ENCODE measurements at places on chromosomes 4 and X.

DNA sequence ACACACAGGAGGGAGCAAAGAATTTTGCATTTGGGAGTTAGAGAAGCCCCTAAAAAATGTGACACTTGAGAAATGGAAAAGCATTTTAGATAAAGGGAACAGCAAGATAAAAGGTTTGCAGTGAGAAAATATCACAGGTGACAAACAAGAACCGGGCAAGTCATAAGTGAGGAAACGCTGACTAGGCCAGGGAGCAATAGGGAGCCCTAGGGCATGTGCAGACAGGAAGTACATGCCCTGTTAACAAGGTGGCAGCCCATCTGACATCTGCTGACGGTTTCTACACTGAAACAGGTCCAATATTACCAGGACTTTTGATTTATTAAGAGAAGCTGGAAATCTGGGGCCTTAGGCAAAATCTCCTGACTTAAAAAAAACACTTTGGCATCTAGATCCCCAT, 4.0 kb upstream of the IL13RA1 start:
- no peak for DNase-seq

- no peak for DNase-seq
Observed at GRCh38 chrX:137401092-137401491, 164.8 kb upstream of the ZIC3 start.

GRCh38 chrX:153639177-153640044, 7.6 kb upstream of the DUSP9 start:
- no peak for DNase-seq

DNA sequence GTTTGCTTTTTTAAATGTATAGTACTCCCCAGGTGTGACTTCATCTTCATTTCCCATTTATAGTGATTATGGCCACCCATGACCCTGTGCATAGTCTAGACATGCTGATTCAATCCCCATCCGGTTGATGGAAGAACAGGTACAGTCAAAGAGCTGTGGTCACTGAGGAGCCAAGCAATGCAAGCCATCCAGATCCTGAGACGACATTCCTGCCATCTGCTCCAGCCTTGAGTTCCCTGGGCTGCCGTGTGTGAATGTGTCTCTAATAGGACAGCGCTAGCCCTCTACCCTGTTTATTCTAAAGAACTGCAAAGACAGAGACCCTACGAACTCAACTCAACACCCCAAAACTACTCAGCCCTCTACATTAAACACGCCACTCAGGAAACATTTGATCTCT, 1.7 kb downstream of the KCNIP4 start:
- no peak for DNase-seq

GRCh38 chrX:121103381-121103780, 56.0 kb downstream of the GLUD2 start:
- no peak for DNase-seq

GRCh38 chrX:52424656-52425055, 55.8 kb downstream of the XAGE2 start:
- peak; percentile 70 for DNase-seq

- no peak for DNase-seq
Observed at GRCh38 chr4:70754990-70755688, 33.4 kb downstream of the RUFY3 start.

- DNase-seq: no peak
Observed at GRCh38 chr4:119581190-119581873, 47.3 kb downstream of the PDE5A start.

GRCh38 chrX:79094075-79094832, 50.2 kb upstream of the GPR174 start:
- no peak for DNase-seq

GRCh38 chrX:132444936-132445335, 43.9 kb downstream of the MBNL3 start:
- DNase-seq: no peak

- DNase-seq: peak; percentile 14
Observed at GRCh38 chrX:72621163-72621562, 48.5 kb upstream of the HDAC8 start.

DNA sequence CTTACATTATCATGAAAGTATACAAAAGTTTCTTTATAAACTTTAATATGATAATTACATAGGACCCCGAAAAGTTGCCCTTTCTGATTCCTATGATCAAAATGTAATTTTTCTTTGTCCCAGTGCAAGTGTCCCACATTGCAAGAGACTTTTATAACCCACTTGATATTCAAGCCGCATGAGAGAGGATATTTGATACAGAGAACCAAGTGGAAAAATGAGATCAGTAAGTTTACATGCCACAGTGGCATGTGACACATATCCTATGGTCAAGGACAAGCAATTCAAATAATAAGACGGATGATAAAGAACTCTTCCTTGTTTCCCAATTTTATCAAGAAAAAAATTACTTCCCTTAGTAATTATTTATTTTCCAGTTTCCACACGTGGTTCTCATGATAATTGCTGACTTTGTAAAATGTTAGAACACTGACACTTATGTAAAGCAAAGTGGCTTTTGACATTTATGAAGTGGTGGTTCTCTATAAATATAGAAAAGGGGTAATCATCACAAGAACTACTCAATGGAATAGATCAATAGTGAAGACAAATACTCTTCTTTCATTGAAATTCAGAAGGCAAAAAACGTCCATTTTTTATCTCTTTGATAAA, 273.7 kb upstream of the NOCT start:
- DNase-seq: no peak

GRCh38 chrX:74521961-74522751, 92.3 kb downstream of the RLIM start:
- DNase-seq: peak; percentile 11

- no peak for DNase-seq
Observed at GRCh38 chrX:133175605-133176004, 42.5 kb downstream of the TFDP3 start.

GRCh38 chr4:186201535-186202230, 10.3 kb downstream of the CYP4V2 start:
- peak; percentile 61 for DNase-seq

GRCh38 chr4:148017801-148018200, 285.9 kb downstream of the ARHGAP10 start:
- DNase-seq: peak; percentile 52

GRCh38 chrX:45900766-45901615, 644.2 kb downstream of the ZNF674 start:
- no peak for DNase-seq

- no peak for DNase-seq
Observed at GRCh38 chr4:70667740-70668535, 1.6 kb upstream of the JCHAIN start.

- DNase-seq: no peak
Observed at GRCh38 chrX:20225488-20225833, 41.2 kb downstream of the RPS6KA3 start.

DNA sequence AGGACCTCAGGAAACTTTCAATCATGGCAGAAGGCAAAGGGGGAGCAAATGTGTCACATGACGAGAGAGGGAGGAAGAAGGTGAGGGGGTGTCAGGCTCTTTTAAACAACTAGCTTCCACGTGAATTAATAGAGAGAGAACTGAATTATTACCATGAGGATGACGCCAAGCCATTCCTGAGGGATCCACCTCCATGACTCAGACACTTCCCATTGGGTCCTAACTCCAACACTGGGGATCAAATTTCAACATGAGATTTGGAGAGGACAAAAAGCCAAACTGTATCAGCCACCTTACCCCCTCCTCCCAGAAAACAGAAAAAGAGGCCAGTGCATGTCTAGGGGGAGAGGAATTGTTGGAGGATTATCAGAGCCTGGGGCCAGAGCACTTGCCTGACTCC, 40.4 kb upstream of the LAS1L start:
- no peak for DNase-seq

DNA sequence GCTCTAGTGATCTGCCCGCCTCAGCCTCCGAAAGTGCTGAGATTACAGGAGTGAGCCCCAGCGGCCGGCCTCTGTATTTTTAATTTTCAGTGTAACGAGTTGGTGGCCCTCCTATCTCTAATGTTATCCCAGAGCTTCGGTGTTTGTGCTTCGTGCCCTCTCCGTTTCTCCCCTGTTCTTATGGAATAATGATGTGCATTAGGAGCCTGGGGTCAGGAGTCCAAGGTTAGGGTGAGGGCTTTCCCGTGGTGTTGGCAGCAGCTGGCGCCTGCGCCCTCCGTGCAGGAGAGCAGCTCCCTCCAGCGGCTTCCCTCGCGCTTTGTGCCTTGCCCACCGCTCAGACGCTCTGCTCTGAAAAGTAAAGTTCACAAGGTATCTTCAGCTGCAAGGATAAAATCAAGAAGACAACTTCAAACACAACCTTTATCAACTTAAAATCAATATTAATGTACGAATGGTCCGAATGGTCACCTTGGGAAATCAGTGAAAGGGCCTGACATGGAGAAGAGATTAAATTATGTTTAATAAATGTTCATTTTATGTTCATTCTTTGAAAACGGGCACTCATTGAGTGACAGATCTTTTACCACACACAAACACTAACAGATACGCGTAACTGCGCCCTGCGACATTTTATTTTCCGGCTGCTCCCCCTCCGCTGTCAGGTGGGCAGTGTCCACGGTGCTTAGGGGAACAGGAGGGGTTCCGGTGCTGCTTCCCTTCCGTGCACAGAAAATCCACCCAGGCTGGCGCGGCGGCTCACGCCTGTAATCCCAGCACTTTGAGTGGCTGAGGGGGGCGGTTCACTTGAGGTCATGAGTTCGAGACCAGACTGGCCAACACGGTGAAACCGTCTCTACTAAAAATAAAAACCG, 62.4 kb downstream of the TRAPPC11 start:
- peak; percentile 61 for DNase-seq

GRCh38 chr4:112152521-112152920, 7.3 kb downstream of the FAM241A start:
- no peak for DNase-seq

- DNase-seq: no peak
Observed at GRCh38 chr4:105483840-105484239, 10.0 kb upstream of the PPA2 start.

GRCh38 chrX:46898207-46898606, 14.0 kb upstream of the JADE3 start:
- no peak for DNase-seq

GRCh38 chr4:22238742-22239141, 277.1 kb downstream of the ADGRA3 start:
- peak; percentile 16 for DNase-seq

GRCh38 chr4:123159479-123159878, 237.1 kb upstream of the NUDT6 start:
- no peak for DNase-seq

DNA sequence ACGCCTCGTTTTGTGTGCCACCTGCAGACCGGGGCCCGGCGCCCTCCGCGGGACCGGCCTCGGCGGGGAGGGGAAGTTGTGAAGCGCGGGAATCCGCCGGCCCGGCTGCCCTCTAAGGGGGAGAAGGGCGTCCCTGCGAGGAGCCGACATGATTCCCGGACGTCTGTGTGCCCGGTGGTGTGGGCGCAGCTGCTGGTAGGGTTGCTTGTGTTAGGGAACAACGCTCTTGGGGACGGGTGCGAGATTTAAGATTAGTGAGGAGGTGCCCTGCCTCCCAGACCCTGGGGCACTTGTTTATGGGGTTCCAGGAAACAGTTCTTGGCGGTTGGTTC, 627 bp downstream of the CDKN2AIP start:
- DNase-seq: peak; percentile 36

- DNase-seq: no peak
Observed at GRCh38 chr4:55021214-55021613, 104.2 kb downstream of the KDR start.

DNA sequence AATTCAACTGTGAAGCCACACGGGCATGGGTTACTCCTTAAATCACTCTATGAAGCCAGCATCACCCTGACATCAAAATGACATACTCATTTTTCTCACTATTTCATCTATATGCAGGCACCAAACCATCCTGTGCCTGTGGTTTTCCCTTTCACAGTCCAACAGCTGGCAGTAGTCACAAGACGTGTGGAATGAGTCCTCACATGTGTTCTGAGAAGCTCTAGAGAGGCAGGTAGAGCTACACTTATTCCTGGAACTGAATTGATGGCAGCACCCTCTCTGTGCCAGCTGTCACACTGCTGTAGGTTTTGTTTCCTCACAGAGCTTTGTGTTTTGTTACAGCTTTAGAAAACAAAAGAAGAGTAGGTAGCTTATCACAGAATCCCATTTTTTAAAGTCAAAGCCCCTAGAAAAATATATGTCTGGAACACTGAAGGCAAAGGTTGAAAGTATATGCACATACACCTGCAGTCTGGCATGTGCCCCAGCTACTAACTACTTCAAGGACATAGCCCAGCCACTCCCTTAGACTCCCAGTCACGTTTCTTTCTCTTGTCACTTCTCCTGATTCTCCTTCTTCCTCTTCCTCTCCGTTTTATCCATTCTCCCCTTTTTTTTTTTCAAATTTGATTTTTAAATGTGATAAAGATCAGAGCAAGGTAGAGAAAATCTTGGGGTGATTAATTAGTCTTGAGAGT, 107.1 kb downstream of the ANXA10 start:
- DNase-seq: peak; percentile 24

DNA sequence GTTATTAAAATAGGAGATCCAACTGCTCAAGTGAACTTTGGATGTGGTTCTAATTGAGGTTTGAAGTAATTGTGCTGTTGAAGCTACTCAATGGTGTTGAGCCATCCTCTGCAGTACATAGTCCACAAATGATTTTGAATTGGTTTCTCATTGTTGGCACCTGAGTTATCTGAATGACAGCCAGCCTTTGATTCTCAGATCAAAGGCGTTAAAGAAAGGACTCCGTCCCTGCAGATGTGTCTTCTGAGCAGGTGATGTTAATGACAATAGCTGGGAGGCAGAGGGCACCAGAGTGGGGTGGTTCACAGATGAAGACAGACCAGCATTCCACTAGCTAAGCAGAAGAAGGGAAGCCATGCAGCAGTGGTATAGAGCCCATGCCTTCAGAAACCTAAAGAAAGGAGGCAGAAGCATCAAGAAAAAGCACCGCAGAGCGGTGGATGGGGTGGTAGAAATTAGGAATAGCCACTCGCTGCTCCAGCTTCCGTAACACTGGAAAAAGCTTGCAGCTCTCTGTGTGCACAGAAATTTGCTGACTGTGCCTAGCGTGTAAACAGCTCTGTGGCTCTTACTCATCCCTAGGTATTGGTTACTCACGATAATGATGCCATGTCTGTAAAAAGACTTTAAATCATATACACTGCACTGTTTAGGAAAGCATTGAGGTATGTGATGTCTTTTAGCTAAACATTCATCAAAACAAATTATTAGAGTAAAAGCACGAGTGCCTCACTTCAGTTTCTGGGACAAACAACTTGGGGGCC, 79.2 kb upstream of the CLCN4 start:
- DNase-seq: no peak

DNA sequence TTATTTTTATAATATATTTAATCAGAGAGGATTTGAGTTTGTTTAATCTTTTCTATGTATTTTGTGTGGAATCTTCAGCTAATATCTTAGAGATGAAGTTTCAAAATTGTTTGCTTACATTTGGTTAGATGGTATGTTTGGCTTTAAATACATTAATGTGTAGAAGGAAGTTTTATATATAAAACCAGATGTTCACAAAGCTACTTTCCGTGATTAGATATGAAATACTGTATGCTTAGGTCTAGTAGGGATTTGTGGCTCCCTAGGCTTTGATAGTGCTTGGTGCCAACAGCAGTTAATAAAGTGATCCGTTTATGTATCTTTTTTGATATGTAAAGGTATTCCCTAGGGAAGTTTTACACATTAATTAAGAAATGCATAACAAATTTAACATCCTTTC, 223.0 kb downstream of the ARHGAP10 start:
- DNase-seq: no peak
